ENCODE measurements at places on chromosomes 6 and 20.

GRCh38 chr6:30964075-30964474, 19.4 kb upstream of the MUC21 start:
- no peak for DNase-seq

- no peak for DNase-seq
Measured at GRCh38 chr6:115843945-115844344, 216.7 kb downstream of the FRK start.

GRCh38 chr6:16267428-16268263, 29.3 kb downstream of the GMPR start:
- DNase-seq, result no peak

- no peak for DNase-seq
Measured at GRCh38 chr6:47197682-47198640, 111.7 kb downstream of the TNFRSF21 start.

- DNase-seq, result no peak
Measured at GRCh38 chr20:58219342-58219700, 9.1 kb downstream of the ANKRD60 start.

DNA sequence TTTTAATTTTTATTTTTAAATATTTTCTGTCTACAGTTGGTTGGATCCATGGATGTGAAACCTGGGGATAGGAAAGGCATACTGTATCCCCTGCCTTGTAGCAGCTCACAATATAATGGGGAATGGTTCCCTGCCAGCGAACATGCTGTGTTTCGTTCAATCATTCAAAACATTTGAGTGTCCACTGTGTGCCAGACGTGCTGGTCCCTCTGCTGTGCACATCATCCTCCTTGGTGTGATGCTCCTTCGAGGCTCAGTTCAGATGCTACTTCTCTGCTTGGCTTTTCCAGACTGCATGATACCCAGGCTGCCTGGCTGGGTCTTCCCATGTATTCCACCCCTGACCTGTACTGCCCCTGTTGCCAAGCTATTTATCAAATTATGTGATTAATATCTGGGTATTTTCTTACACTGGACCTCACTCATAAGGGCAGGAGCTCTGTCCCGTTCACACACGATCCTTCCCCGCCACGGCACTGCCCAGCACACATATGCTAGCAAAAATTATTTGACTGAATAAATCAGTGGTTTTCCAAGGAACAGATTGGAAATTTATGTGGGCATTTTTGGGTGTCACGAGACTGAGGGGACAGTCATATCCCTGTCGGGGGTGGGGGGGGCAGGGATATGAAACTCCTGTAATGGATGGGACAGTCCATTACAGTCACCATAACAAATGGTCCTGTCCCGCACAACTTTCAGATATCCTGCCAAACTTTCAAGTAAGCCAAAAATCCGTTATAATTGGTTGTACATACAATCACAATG, 4.9 kb downstream of the SDCBP2 start:
- DNase-seq, result no peak

GRCh38 chr20:51164731-51165130, 141.8 kb upstream of the KCNG1 start:
- no peak for DNase-seq

- no peak for DNase-seq
Measured at GRCh38 chr6:169172946-169173345, 80.7 kb downstream of the THBS2 start.

GRCh38 chr6:28920281-28920680, 3.5 kb downstream of the TRIM27 start:
- no peak for DNase-seq
